ENCODE measurements at places on chromosomes 4 and X.

DNA sequence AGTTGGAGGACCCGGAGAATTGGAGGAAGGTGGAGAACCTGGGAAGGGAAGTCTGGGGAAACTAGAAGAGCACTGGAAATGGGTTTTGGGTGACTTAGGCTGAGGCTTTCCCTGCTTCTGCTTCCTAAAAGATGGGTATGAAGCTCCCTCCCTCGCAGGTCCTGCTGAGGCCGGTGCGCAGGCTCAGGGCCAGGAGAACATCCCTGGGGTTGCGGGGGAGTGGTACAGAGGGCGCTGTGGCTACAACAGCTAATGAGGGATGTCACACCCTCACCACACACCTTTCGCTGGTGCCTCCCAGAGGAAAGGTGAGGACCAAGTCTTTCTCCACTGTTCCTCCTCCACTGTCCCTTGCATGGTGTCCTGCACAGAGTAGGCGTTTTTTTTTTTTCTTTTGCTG is 15.8 kb downstream of the APLN start:
- DNase-seq = no peak

- no peak for DNase-seq
These were observed 83.7 kb downstream of the MGST2 start for GRCh38 chr4:139749338-139749737.

DNA sequence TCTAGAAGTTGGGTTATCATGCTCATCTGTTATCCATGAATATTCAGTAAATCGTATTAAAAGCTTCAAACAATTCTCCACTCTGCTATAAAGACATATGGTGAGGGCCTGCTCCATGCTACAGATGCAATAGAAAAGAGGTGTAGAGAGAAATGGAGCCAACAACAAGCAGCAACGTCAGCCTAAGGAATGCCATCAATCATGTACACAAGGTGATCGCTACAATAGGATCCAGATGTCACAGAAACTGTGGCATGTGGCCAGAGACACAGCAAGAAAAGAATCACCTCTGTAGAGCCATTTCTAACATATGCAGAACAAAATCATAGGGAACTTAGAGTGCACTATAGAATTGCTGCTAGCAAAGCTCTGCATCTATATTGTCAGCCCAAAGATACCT is 1188.1 kb downstream of the PCDH7 start:
- DNase-seq = no peak

DNA sequence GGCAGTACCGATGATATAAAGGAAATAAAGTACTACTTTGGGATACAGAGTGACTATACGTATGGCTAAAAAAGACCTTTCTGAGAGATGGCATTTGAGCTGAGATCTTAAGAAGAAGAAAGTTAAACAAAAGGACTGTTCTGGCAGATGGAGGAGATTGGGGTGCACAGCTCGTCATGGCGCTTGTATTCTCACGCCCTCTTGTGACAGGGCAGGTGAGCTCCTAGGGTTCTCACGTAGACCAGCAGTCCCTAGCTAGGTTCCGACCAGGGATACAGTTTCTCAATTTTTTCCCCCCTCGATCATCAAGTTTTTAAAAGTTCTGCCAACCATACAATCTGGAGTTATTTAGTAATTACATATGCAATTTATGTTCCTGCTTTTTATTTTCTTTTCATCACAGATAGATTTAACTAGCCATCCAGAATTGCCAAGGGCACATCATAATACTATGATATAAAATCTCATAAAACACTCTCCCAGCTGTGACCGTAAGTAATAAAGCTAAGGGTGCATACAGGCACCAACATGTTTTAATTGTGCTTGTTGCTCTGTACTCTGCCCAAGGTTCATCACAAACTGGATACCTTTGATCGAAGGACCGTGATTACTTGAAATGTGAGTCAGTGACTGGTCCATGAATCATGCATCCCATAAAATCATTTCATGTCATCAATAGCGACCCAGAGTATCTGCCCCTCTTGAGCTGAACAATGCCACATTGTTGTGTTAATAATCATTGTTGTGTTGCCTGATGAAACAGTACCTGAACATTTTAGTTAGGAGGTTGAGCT is 69.4 kb upstream of the ZNF518B start:
- DNase-seq = no peak

- peak; percentile 99 for DNase-seq
These were observed at the start of gene INTU for GRCh38 chr4:127632420-127633403. Gene INTU, plus strand, starts transcription at chr4:127632957. Its CDS starts 78 bp downstream, at chr4:127633035.
